ENCODE measurements at places on chromosomes 6 and 20. TPM values are rescaled to one million over a fixed set of nuclear protein-coding genes. Genes with fewer than 3 reads are reported as not detected.
A peak's percentile ranks its signal among the peaks of the same experiment; 100 is the strongest.

GRCh38 chr6:129486327-129486726 lies 223.7 kb downstream of the ARHGAP18 start:
- no peak for DNase-seq

DNA sequence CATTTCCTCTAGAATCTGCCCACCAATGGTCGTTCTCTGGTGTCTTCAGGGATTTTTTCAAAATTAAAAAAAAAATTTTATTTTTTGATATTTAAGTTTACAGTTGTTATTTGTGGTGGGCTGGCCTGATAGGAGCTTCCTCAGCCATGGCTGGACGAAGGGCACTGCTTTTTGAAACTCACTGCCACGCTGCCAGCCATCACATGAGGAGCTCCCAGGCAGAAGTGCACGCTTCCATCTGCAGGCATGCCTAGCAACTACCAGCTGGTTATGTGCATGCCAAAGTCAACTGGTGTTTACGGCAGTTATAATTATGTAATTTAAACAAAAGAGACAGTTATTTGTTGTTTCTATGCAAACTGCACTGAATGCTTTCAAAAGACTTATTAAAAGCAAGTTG lies 105.1 kb downstream of the IRF4 start:
- no peak for DNase-seq

GRCh38 chr20:833121-833449 lies 430 bp upstream of the FAM110A start:
- no peak for DNase-seq

GRCh38 chr20:63612276-63612931 lies 14.5 kb downstream of the GMEB2 start:
- DNase-seq: no peak

DNA sequence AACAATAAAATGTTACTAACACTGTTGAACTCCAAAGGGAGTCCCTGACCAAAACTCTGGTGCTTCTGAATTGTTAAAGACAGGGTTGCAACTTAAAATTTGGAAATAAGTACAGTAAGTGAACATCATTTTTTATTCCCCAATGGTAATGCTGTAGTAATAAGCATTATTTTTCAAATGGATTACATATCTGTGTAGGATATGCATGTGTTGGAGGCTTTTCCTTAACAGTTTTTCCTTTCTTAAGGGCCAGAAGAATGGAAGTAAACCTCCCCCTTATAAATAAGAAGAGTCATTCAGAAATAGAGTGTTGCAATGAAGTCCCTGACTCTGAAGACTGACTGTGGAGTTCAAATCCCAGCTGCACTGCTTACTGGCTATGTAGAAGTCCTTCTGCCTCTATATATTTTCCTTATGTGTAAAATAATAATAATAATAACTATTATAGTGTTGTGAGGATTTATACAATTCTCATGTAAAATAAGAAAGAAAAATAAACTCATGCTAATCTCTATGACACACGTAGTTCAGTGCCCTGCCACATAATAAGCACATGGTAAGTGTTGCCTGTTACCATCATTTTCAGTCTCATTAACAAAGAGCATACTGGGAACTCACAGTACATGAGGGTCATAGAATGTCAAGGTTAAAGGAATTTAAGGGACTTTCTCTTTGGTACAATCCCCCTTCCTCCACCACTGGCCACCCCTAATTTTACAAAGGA lies 129.8 kb upstream of the SMLR1 start:
- DNase-seq: no peak

GRCh38 chr6:98033617-98034016 lies 750.6 kb upstream of the MMS22L start:
- no peak for DNase-seq

GRCh38 chr6:109687271-109687761 lies 3.7 kb downstream of the AK9 start:
- DNase-seq: no peak

DNA sequence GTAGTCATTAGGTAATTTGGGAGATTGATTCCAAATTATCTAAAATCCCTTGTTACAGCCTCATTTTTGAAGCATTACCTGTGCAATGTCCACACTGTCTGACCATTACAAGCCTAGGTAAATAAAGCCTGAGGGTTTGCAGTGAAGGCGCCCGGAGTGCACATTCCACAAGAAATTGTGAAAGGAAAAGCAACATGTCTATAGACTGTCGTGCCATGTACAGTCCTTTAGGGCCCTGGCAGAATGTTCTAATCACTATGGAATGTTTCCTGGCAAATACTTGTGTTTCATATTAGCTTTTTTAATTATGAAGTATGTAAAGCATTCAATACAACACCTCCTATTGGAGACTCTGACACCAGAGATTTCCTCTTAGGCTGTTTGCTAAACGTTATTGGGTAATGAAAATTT lies 28.9 kb downstream of the PREP start:
- peak; percentile 85 for DNase-seq

Gene ZBTB24
- 10.3 TPM for total RNA-seq

Gene PPP1R3D
- total RNA-seq: 10.4 TPM

- DNase-seq: no peak
Observed at GRCh38 chr6:146741609-146742008, 142.8 kb downstream of the ADGB start.

DNA sequence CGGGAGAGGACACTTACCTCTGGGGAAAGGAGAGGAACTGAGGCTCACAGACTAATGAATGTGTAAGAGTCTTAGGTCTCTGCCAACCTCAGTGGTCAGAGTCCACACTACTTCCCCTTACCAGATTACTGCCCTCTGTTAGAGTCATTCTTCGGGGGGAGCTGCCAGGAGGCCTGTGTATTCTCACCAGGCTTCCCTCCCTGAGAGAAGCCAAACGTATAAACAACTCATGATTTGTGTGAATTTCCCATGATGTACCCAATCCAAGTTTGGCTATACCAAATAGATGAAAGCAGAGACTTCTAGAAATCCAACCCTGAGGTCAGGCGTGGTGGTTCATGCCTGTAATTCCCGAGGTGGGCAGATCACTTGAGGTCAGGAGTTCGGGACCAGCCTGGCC lies 77.1 kb downstream of the SLC2A10 start:
- DNase-seq: no peak

DNA sequence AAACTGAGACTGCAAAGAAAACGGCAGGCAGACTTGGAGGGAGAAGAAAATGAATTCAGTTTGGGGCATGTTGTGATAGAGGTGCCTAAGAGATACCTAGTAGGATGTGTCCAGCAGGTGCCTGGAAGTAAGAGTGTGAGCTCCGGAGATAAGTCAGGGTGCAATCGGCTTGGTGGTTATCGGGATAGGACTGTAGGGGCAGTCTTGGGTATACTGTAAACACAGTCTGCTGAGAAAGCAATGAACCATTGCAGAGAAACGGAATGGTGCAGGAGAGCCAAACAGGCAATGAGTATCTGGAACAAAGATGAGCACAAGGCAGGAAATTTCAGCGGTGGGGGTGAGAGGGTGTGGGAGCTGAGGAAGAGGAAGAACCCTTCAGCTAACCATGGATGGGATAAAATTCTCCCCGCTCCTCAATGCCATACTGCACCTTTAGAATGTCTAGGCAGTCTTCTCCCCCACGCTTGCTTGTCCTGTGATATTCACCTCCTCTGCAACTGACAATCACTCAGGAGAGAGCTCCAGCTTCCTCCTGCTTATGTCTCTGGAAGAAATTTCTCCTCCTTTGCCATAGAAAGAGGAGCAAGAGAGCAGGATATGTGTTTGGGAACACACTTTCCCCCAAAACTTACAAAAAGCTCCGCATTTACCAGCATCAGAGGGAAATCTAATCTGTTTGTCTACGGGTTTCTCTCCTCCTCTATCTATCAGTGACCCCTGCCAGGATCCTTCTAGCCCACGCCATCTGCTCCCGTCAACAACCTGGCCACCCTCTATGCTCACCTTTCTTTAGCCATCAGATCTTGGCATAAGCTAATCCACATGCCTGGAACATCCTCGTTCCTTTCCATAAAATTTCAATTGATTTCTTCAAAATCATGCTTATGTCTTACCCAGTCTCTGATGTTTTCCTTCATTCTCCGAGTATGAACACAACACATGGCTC lies 381.7 kb upstream of the JARID2 start:
- DNase-seq: peak; percentile 14

GRCh38 chr6:28633445-28634215 lies 107.9 kb downstream of the GPX5 start:
- DNase-seq: no peak

DNA sequence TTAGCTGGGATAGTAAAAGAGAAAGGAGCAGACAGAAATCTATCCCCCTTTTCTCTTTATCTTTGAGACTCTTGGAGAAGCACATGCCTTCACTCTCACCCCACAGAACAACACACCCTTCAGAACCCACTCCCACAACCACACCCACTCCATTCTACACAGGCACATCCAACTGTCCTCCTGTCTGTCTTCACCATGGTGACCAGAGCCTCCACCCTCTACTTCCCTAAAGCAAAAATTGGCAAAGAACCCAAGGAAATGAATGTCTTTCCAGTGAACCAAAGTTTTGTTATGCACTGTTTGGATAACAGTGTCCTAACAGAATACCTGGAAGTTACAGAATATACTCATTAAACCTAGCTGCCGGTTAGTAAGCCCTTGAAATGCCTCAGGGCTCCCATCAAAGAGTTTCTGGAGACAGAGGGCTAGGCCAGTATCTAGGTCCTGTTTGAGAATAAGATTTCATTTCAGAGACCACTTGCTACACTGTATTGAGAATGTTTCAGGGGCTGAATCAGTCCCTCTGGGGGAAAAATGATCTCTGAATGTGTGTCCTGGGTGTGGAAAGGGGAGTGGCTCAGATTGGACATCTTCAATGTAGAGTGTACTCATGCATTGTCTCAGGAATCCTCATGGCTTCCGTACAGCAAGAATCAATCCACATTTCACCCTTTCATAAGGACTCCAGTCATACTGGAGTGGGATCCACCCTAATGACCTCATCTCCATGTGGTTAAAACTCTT lies 101.1 kb downstream of the LY86 start:
- no peak for DNase-seq

DNA sequence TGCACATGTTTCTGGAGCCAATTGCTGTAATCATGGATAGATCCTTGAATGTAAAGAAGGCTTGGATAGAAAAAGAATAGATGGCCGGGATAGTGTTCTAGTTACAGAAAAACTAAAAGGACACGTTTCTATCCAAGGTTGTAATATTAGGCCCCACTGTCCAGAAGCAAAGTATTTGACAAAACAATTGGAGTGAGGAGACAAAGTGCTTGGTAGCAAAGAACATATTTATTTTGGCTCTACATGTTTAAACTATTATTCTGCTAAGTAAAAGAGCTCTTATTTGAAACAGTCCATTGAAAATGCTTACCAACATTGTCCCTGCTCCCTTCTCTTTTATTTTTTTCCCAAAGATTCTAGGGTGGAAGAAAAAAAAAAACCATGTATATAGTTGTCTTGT lies 94.4 kb downstream of the MYO6 start:
- DNase-seq: no peak

DNA sequence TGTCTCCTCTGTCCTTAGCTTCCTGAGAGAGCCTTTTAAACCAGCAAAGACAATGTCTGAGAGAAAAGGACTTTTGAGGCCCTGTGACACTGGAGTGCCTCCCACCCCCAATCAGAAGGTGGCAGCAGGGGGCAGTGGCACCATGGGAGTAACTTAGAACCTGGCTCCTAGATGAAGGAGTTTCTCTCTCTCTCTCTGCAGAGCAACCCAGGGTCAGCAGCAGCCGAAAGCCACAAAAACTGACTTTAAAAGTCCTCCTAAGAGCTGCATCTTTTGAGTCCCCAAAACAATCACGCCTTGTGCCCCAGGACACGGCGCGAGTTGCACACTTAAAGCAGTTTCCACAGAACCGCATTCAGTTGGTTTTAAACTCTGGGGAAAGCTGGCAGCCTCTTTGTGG lies 5.3 kb upstream of the TCP11 start:
- peak; percentile 60 for DNase-seq

DNA sequence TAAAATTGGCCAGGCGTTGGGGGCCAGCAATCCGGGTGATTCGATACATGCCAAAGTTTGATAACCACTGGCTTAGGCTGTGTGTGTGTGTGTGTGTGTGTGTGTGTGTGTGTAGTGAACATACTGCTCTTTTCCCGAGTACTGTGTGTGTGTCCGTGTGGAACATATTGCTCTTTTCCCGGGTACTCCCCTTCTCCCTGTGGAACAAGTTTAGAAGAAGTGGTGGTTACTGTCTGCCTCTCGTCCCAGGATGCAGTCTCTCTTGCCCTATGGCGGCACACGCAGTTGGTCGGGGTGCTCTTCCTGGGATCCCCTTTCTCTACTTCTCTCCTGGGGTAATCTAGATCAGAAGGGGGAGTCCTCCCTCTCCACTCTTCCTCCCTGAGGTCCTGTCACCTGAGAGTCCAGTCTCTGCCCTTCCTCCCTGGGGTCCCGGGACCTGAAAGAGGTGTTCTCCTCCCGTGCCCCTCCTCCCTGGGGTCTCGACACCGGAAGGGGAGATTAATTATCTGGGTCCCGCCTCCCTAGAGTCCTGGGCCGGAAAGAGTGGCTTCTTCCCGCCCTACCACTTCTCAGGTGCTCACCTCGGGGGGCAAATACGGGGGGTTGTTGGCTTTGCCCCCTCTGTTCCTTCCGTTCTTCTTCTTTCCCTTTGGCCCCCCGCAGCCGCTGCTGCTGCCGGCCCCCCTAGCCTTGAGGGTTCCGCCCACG lies 516 bp downstream of the GTPBP2 start:
- DNase-seq: peak; percentile 59

Gene RGS19
- 34.3 TPM for total RNA-seq

- no peak for DNase-seq
Observed at GRCh38 chr6:12313992-12314589, 23.9 kb downstream of the EDN1 start.

DNA sequence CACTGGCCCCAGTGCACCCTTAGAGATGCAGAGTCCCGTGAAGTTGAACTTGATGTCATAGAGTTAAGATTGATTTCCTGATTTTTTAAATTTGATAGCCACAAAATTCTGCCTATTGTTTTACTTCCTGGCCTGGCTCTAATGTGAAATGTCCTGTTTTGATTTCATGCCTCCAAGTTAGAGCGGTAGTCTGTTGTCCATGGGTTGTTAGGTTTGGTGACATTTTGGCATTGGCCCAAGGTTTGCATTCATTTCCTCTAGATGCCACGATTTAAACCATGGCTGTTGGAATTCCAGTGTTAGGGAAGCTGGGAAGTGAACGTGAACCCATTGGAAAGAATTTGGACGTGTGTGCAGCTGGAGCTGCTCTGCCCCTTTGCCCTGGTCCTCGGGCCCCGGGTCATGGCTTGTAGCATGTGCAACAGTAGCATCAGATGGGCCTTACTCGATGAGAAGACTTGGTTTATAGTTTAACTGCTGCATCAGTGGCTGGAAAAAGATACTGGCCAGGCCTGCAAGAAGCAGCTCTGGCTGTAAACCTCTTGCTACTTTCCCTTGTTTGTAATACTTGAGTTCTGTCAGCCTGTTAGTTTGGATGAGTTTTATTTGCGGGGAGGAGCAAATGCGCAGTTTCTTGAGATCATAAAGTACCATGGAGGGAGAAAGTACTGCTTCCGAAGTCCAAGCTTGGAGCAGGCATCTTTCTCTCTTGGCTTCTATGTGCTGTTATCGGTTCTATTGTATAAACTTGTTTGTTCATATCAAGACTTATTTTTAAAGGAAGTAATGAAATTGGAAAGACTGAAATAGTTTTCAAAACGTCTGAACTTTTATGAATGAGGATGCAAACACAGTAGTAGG lies 121.4 kb upstream of the CLDN20 start:
- no peak for DNase-seq

Gene VSTM2L
- 0.16 TPM for total RNA-seq

Gene SMOC2
- total RNA-seq: 2.8 TPM

- DNase-seq: peak; percentile 60
Observed at GRCh38 chr6:155247618-155248007, 16.2 kb upstream of the CLDN20 start.

Gene FOXQ1
- total RNA-seq: 191 TPM

Gene CALHM4
- 3.4 TPM for total RNA-seq
